Kidney tubule cell (primary cell): ENCODE measurements at places on chromosomes 12 and 14.

DNA sequence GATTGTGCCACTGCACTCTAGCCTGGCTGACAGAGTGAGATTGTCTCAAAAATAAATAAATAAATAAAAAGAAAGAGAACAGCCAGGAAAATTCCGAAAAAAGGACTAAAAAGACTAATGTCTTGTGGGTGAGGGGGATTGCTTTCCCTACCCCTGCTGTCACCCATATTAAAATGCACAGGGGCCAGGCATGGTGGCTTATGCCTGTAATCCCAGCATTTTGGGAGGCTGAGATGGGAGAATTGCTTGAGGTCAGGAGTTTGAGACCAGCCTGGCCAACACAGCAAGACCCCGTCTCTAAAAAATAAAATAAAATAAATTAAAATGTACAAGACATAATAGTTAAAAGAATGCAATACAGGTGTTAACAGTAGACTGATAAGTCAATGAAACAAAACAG lies 6.1 kb downstream of the DHRS1 start:
- no peak for DNase-seq

GRCh38 chr12:103673487-103673886 lies 86.4 kb downstream of the STAB2 start:
- no peak for DNase-seq

- no peak for DNase-seq
Measured at GRCh38 chr14:94288610-94289465, 4.2 kb downstream of the SERPINA10 start.

- no peak for DNase-seq
Measured at GRCh38 chr12:51335931-51336330, 10.5 kb downstream of the CELA1 start.

- peak; percentile 71 for DNase-seq
Measured at GRCh38 chr12:110109037-110109836, 14.9 kb upstream of the IFT81 start.

- peak; percentile 82 for DNase-seq
Measured at GRCh38 chr14:50061664-50062437, 54.5 kb downstream of the VCPKMT start.

DNA sequence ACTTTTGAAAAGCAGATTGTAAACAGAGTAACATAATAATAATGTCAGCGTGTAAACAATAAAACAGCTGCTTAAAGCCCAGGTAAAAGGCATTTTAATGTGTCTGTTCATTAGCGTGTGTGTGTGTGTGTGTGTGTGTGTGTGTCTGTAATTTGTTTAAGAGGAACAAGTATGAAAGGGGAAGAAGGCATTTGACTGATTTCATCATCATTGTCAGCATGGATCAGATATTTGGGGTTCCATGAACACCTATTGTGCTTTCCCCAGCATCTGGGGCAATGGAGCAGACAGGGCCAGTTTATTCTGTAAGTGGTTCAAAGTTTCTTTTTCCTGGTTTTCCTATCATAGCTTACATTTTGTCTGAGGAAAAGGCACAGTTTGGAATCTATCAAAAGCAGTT lies 28.9 kb downstream of the SLC25A21 start:
- no peak for DNase-seq

GRCh38 chr12:2806700-2807099 lies 5.8 kb upstream of the ITFG2 start:
- no peak for DNase-seq

GRCh38 chr12:80107221-80107620 lies 7.9 kb downstream of the OTOGL start:
- DNase-seq = no peak

GRCh38 chr12:14854586-14855183 lies 11.4 kb upstream of the ART4 start:
- DNase-seq = no peak

- peak; percentile 78 for DNase-seq
Measured at GRCh38 chr12:125185740-125186470, 120.7 kb downstream of the AACS start.

DNA sequence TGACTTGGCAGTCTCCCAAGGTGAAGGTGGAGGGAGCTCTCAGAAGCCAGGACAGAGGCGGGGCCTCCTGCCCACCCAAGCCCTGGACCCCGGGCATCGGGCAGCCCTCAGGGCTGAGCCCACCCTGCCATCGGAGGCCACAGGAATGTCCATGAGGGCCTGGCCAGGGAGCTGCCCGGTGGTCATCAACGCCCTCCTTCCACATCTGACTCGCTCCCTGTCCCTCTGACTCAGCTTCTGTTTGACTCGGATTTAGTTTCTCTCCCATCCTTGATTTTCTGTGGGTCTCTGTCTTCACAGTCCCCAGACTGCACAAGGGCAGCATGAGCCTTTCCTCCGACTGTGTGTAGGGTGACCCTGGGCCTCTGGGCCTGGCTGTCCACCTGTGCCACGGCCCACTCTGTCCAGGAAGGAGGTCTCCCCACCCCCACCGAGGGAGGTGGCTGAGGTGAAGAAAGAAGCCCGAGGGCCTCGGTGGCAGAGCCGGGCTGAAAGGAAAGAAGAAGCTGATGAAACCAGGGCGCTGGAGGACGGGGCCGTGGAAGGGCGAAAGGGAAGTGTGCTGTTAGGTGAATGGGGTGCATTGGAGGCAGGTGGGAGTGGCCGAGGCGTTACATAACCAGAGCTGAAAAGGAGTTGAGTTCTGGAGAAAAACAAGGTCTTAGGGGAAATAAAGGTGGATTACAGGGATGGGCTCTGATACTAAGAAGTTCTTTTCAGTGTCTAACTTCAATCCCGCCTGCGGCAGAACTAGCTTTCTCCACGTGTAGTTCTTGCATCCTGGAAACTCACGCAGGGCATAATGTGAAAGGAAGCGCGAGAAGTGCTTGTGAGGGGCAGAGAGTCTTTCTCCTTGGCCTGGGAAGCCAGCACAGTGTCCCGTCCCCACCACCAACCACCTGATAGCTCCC lies 16.7 kb upstream of the TMEM106C start:
- DNase-seq = peak; percentile 62

DNA sequence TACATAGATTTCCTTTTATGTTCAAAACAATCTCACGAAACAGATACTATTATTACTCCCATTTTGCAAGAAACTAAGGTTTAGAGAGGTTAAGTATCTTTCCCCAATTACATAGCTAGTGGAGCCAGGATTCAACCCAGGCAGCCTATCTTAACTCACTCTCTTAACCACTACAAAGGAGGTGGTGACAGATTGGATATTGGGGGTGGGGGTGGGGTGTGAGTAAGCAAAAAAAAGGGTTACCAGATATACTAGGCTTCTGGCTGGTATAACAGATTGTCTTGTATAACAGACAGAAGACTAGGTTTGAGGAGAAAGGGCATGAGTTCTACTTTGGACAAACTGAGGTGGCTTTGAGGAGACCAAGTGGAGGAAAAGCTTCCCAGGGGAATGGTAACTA lies 2.1 kb downstream of the GMFB start:
- DNase-seq = no peak

GRCh38 chr14:71592361-71592760 lies 339.9 kb upstream of the RGS6 start:
- DNase-seq = peak; percentile 38

- peak; percentile 43 for DNase-seq
Measured at GRCh38 chr12:78403681-78404080, 460.9 kb upstream of the SYT1 start.

DNA sequence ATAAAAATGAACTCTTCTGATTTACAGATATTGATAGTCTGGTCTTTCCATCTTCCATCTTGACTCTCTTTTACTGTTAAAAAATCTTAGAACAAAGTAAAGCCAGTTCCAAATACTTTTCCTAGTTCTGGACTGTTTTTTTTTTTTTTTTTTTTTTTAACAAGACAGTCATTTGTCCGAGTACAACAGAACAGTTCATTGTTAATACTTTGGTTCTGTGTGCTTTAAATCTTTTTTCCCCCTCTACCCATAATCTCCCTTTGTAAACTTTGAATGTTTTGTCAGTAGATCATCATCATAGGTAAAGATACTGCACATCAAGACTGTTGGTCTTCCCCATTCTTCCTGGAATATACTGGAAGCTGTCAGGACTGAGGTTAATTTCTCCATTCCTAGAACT lies 38.0 kb downstream of the ADIPOR2 start:
- no peak for DNase-seq

- no peak for DNase-seq
Measured at GRCh38 chr14:23828001-23828400, 125.6 kb upstream of the DHRS4 start.

GRCh38 chr14:21820631-21821030 lies 147.0 kb upstream of the OR4E1 start:
- DNase-seq = no peak

GRCh38 chr14:66140213-66140918 lies 345.8 kb upstream of the CCDC196 start:
- no peak for DNase-seq

DNA sequence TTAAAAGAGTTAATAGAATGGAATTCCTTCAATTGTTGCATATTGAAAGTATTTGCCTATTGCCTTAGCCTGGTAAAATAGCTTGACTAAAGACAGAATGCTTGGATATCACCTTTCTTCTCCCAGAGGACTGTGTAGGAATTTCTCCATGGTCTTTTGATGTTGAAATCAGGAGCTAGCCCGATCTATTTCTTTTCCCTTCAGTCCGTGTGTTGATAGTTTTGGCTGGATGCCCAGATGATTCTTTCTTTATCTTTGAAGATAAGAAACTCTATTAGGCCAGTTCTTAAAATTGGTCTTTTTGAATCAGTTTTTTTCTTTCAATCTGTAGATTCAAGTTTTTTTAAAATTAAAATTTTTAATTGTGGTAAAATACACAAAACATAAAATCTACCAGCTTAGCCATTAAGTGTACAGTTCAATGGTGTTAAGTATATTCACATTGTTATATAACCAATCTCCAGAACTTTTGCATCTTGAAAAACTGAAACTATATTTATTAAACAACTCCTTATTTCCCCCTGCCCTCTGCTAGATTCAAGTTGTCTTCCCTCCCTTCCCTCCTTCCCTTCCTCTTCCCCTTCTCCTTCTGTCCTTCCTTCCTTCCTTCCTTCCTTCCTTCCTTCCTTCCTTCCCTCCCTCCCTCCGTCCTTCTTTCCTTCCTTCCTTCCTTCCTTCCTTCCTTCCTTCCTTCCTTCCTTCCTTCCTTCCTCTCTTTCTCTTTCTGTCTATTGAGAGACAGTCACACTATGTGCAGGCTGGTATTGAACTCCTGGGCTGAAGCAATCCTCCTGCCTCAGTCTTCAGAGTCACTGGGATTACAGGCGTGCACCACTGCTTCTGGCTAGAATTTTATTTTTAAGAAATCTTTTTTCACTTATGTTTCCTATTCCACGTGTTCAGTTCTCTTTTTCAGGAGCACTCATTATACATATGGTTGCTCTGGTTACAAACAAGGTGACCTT lies 10.1 kb downstream of the LACRT start:
- DNase-seq = no peak

GRCh38 chr14:99242816-99243721 lies 28.9 kb downstream of the BCL11B start:
- no peak for DNase-seq

DNA sequence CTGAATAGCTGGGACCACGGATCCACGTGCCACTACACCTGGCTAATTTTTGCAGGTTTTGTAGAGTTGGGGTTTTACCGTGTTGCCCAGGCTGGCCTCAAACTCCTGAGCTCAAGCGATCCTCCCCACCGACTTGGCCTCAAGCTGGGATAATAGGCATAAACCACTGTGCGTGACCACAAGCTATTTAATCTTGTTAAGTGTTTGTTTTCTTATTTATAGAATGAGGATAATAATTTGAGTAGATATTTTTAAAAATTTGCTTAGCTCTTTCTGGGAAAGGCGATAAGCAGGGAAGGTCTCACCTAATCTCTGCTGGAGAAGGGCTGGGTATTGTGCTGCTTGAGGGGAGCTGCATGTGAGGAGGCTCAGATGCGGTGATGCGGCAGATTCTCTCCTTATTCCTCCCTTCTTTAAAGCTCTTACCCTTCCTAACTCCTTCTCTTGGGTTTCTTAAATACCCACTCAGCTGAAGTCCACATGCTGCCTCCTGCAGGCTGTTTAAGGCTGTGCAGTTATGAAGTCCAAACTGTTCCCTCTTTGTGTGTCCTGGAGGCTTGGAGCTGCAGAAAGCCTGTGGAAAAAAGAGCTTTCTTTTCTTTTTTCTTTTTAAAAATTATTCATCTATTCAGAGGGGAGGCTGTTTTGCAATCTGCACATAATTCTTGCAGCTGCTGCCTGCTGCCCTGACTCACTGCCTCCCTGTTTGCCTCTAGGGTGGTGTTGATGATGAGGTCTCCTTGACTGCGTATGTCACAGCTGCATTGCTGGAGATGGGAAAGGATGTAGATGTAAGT lies 37.9 kb downstream of the A2ML1 start:
- peak; percentile 53 for DNase-seq

- DNase-seq = no peak
Measured at GRCh38 chr14:35750202-35750904, 58.7 kb downstream of the RALGAPA1 start.

GRCh38 chr12:117235261-117235660 lies 45.0 kb upstream of the FBXO21 start:
- no peak for DNase-seq

DNA sequence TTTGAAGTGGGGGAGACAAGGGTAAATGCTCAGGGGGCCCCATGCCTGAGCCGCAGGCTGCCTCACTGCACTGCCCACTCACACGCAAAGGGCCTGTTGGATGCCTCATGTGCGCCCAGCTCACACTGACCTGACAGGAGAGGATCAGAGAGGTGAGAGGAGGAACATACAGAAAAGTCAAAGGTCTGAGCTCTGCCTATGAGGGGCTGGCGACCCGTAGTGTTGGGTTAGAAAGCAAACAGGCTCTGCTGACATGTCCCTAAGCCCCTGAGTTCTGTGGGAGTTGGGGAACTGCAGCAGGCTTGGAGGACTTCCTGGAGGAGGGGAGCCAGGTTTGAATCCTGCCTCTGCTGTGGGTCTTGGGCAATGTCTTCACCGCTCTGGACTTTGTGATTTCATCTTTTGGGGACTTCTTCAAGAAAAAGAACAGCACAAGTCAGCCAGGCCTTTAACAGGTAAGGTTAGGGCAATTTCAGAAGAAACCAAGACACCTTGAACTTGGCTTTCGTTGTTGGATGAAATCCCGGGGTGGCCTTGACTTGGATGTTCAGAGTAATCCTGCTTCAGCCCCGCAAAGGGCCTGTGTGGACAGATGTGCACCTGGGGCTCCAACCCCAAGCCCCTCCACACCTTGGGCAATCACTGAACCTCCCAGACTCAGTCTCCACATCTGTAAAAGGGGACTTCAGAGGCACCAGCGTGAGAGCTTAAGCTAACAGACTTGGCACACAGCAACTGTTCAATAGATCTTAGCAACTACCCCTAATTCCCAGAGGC lies 116.8 kb downstream of the SCARB1 start:
- DNase-seq = no peak

GRCh38 chr12:116434155-116435011 lies 124.8 kb upstream of the MAP1LC3B2 start:
- peak; percentile 78 for DNase-seq

- no peak for DNase-seq
Measured at GRCh38 chr14:54350203-54350602, 46.6 kb upstream of the CDKN3 start.

- DNase-seq = peak; percentile 89
Measured at GRCh38 chr14:50040401-50040775, 76.0 kb downstream of the VCPKMT start.

DNA sequence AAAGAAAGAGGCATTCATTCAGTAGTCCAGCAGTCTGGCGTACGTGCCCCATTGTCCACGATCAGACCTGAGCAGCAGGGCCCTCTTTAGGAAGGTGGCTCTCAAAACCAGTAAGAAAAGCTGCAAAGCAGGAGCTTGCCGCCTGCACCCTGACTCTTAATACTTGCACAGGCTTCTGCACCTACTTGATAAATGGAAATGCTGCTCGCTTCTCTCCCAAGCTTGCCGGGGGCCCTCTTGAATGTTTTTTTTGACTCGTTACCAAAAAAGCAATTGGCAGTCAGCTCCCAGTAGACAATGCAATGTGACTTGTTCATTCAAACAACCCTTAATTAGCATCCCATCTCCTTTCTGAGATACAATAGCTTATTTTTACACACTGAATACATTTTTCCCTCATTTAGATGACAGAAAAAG lies 27.2 kb upstream of the PTPRB start:
- no peak for DNase-seq
